ENCODE measurements at places on chromosomes 3 and 15.

DNA sequence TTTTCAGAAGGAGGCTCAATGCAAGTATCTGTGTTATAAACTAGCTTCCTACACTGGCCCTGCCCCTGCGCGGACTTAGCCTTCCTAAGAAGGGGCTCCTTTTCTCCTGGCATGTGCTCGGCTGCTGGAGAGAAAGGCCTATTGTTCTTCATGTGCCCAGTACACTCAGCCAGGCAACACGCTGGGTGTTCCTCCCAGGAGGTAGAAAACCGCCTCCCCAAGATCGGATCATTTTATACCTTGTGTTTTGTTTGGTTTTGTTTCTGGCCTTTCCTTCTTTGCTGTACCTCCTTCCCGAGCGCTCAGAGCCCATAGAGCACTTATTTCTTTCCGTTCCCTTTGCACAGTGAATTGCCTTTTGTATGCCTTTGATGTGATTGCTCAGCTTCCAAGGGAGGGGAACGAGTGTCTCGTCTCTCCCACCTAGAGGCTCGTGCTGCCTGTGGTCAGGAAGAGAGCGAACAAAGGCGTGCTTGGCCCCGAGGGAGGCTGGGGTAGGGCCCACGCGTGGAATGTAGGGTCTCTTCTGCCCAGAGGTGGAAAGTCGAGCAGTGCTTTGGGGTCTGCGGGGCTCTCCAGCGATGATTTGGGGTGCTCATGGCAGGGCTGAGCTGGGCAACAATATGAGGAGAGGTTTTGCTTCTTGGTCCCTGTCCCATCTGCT, 30.0 kb downstream of the CCNL1 start:
- DNase-seq: no peak

DNA sequence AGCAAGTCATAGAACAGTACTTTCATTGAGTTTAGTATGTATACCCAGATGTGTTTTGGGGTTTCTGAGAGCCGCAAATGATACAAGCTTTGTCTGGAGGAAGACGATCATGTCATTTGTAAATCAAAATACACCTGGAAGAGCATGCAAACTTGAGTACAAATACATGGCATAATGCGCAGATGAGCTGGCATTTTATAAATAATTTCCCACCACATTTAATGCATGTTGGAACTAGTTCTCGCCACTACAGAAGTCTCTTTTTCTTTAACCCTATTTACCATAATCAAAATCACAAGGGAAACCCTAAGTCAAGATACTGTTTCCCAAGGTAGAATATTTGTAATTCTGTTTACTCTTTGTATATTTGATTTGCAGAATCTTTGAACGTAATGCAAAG, 318.6 kb downstream of the EPHA3 start:
- DNase-seq: no peak

DNA sequence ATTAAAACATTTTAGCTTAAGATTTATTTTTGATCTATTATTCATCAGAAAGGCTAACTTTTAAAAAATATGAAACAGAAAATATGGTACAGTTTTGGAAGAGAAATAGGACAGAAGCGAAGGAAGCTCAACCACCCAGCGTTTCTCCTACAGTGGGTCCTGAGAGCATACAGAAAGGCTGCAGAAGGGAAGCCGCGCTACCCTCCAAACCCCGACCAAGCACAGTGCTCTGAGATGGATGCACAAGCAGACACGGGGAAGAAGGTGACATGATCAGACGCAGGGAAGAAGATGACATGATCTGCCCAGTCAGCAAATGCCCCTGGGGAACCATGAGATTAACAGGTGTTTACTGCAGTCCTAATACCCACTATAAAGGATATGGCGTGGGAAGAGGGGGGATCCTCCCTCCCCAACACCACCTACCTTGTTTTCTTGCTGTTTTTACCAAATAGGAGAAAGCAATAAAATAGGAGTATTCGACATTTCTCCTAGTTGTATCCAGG, 14.4 kb downstream of the DCUN1D1 start:
- DNase-seq: no peak

GRCh38 chr3:71744738-71745137, 8.9 kb upstream of the GPR27 start:
- DNase-seq: no peak

DNA sequence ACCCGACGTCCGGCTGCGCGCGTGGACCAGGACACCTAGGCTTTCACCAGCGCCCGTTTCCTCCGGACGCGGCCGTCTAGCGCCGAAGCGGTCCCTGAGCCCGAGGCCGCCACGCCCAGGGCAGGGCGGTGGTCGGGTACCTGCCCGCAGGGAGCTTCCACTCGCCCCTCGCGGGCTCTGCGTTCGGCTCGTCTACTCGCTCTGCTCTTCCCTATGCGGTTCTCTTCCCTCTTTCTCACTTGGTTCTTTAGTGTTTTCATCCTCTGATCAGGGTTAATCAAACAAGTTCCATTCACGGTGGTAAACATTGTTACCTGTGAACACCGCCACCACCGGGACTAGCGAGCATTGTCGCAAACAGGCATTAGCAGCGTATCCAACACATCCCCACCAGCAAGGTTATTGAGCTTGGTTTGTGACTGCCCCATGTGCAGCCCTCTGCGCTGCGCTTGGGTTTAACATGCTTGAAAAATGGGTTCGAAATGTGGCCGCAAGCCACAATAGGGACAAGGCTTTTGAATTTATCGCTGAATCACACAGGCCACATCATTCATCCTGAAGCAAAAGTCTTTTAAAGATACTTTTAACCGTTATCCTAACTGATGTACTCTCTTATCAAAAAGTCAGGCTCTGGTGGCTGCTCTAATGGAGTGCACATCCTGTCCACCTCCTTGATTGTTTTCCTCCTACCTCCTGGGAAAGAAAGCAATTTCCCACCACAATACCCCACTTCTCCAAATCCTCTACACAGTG, 843 bp upstream of the CD47 start:
- DNase-seq: peak; percentile 14

- no peak for DNase-seq
Measured at GRCh38 chr3:147680837-147681483, 271.8 kb downstream of the ZIC1 start.

- no peak for DNase-seq
Measured at GRCh38 chr3:9208605-9209152, 40.8 kb downstream of the SRGAP3 start.

GRCh38 chr15:28868744-28869345, 16.9 kb upstream of the APBA2 start:
- no peak for DNase-seq

DNA sequence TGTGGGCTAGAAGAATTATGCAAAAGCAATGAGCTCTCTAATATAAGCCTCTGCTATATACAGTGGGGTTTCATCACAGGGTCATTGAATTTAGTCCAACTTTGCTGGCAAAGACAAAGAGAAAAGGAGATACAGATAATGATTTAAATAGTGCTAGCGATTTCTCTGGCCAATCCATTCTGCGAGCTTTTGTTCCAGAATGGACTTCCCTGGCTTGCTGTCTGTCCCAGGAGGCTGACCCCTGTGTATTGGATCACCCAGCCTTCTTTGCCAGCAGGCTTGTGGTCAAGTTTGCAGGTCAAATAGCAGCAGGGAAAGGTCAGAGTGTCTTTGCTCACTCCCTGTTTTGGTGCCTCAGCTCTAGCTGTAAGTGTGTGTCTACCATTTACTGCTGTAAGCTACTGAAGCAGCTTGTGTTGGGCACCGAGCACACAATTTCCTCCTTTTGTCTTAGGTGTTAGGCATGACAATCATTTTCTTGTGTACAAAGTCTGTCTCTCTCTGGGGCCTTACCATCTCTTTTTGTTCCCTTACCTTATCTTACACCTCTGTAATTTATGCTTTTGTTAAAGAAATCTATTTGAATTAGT, 55.7 kb downstream of the UNC13C start:
- DNase-seq: no peak

GRCh38 chr3:115322901-115323300, 175.8 kb upstream of the ZBTB20 start:
- DNase-seq: no peak

DNA sequence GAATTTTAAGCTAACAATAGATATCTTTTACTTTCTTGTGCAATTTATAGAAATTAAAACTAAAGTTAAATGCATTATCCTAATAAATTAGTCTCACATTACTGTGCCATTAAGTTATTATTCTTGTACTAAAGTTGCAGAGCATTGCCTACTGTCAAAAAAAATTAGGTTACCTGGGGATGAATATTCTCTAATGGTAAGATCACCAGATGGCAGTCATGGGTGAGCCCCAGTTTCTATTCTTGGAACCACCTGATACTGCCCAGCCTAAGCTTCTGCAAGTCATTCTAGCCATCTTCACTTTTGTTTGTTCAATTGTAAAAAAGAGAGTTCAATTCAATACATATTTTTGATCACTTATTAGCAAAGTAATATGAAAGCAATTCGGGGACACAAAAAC, 213.2 kb downstream of the CADM2 start:
- DNase-seq: no peak

DNA sequence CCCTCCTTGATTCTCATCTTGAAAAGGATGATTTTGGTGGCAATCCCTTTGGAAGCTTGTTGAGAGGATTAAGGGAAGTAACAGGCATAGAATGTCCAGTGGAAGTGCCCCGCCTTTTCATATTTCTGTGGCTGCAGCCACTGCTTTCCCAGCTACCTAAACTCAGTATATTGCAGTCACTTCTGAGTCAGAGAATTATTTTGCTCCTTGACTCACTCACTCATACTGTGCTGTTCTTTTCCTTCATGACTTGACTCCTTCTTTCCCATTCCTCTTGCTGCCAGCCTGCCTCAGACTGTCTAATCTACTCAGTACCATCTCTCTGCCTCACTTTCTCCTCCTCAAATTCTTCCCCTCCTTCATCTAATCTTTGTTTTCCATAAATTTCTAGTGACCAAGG, 26.5 kb upstream of the POLR2M start:
- no peak for DNase-seq

- no peak for DNase-seq
Measured at GRCh38 chr3:87805670-87806069, 253.1 kb downstream of the CGGBP1 start.

DNA sequence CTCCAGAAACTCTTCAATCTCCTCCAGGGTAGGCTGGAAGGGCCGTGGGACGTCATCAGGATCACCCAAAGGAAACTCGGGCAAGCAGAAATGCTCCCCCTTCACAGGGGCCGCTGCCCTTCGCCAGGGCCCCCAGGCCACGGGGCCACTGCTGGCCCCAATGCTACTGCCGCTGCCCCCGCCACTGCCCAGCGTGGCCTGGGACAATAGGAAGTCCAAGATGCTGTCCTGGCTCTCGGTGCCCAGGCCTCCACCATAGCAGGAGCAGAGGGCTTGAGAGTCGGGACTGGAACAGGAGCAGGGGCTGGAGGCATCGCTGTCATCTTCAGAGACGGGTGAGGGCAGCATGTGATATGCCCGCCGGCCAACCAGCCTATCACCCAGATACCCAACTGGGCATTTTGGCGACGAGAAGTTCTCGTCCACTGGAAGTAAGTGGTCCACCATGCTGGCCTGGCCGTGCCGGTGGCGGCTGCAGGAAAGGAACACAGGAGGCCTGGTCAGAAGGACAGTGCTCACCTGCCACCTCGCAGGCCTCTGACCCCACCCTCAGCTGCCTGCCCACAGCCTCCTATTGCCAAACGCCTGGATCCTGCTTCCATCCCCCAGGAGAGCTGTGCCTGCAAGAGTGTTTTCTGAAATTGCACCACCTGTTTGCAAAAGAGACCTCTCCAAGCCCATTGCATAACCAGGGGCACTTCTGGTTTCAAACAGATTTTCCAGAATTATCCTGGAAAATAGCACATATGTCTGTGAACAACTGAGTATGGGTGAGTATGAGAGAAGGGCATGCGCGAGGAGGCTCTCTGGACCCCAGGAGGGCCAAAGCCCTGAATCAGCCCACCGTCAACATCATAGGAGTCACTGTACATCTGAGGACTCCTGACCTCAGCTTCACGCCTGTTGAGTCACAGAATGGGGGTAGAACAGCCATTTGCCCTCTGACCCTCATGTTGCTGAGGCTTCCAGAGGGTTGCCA, 4.4 kb downstream of the KLF15 start:
- no peak for DNase-seq

- DNase-seq: no peak
Measured at GRCh38 chr3:195065142-195065863, 205.7 kb downstream of the XXYLT1 start.

DNA sequence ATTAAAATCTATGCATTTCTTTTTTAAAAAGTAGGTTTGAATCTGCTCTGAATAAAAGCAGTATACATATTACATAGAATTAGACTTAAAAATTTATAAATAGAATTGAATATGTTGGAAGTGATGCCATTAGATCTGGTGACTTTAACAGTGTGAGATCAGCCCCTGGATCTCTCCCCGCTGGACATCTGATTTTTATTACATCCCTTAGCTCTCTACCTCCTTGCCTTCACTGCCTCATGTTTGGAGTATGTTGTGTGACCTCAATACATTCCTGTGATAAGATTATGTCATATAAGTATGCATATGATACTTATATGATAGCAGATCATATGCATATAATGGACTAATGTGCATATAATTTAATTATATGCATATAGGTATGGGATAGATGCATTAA, 643.4 kb upstream of the NR2F2 start:
- no peak for DNase-seq

DNA sequence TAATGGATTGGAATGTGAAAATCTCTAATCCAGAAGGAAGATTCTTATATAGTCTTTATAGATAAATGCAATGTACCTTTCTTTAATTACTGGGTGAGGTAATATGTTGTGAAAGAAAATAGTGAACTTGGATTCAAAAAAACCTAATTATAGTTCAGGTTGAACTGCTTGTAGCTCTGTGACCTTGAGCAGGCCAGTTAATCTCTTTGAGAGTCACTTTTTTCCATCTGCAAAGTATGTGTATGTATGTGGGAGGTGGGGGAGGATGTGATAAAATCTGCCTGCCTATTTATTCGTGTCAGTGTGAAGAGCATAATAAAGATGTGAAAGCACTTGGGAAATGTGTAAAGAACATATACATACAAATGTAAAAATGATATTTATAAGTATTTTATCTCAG, 34.4 kb downstream of the GLCE start:
- DNase-seq: no peak

DNA sequence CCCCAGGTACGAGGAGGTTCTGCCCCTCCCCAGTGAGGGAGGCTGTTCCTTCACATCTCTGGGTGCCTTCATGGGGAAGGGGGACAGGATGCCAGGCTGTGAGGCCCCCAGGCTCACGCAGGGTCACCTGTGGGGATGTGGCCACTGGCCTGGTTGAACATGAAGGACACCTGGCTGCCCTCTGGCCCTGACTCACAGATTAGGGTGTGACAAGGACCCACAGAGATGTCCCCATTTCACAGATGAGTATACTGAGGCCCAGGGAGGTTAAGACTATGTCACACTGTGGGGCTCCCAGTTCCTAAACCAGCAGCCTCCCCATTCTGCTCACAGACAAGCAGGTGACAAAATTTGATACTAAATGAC, 42.4 kb downstream of the PCSK6 start:
- DNase-seq: no peak
